ENCODE measurements at places on chromosomes 3 and 15.

DNA sequence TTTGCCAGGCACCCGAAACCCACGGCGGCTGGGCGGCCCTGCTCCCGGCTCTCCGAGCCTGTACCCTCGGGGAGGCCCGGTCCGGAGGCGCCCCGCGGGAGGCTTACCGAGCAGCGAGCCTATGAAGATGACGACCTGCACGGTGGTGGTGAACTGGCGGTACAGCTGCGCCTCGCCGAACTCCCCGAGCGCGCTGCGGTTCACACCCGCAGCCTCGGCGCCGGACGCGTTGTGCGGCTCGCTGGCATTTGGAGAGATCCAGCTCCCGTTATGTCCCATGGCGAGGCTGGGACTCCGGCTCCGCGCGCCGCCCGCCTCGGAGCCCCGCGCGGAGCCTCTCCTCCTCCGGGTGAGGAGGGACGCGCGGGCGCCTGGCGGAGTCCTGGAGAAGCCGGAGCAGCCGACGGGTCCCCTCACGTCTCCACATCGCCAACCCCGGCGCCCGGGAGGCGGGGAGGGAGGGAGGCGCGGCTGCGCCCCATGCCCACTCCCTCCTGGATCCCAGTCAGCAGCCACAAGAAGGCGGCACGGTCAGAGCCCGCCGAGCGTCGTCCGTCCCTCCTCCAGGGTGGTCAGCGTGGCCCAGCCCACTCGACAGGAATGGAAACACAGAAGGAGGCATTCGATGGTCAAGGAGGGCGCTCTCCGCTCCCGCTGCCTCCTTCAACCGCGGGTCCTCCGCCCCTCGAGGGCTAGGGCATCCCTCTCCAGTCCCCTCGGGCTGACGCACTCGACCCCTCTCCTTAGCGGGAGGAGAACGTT lies at the start of gene GPR176:
GPR176 (minus strand) TSS at position 519 of the 762 bp plus-strand sequence; CDS start at position 279, 240 bp downstream.
- DNase-seq = no peak

GRCh38 chr3:39082666-39083313 lies 24.6 kb downstream of the GORASP1 start:
- no peak for DNase-seq

DNA sequence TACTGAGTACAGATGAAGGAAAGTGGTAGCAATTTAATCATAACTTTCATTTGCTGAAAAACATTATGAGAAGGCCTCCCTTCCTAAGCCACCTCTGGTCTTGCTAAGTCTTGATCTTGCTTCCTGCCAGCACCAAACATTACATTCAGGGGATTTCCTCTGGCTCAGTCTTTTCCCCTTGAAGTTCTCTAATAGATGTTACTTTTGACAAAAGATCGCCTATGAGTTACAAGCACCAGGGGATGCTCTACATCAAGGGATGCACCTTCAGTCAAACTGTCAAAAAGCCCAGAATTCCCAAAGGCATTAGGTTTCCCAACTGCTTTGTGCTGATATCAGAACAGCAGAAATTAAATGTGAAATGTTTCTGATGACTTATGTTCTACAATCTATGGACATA lies 47.3 kb downstream of the AQP9 start:
- no peak for DNase-seq

DNA sequence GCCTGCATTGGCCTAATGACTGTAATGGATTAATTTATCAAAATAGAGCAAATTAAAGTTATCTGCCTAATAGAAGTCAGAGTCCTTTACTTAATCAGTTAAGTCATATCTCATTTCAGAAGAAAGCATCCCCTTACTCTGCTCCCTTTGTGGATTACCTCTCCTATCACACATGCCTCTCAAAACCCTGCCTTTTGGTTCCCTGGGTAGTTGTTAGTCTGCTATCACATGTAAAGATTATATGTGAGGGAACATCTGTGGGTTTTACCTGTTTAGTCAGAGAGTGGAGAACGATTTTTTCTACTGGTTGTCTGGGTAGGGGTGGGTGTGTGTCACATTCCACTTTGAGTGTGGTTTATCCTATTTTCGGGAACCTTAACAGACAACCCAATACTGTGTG lies 16.4 kb downstream of the UBE2E2 start:
- no peak for DNase-seq

GRCh38 chr3:22615790-22616189 lies 587.3 kb upstream of the UBE2E2 start:
- no peak for DNase-seq

DNA sequence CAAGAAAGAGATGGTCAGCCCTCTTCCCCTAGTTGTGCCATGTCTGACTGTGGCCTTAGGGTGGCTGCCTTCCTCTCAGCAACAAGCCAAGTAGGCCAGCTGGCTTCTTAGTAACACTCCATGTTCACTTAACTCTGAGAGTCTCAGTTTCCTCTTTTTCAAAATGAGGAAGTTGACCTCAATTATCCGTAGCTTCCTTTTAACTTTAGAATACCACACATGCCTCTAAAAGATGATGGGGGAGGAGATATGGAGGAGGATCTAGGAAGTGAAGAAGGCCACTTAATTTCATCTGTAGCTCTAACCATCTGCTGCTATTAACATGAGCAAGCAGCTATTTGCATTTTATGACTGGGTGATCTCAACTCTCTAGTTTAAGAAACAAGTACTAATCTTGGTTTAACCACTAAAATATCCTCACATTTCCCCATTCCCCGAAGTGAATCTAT lies 32.9 kb downstream of the CD200R1L start:
- no peak for DNase-seq

- DNase-seq = no peak
These were observed 234.1 kb downstream of the GREM1 start for GRCh38 chr15:32951736-32952464.

GRCh38 chr3:133865136-133865855 lies 30.4 kb downstream of the RAB6B start:
- no peak for DNase-seq
